Regular cardiac myocyte (primary cell): ENCODE measurements at places on chromosomes 1 and 21. TPM values are rescaled to one million over a fixed set of nuclear protein-coding genes. Genes with fewer than 3 reads are reported as not detected.

ZNF683 gene
- not detected in 2 replicates for total RNA-seq

CTSS gene
- 3.3 and 12.4 TPM in 2 replicates for total RNA-seq

OR2T2 gene
- not detected in 2 replicates for total RNA-seq

SEC16B gene
- 1.7 and 2.3 TPM in 2 replicates for total RNA-seq

ZNF695 gene
- 0.56 and 3.3 TPM in 2 replicates for total RNA-seq

HES4 gene
- total RNA-seq: 4.2 and 7.6 TPM in 2 replicates

PTPN22 gene
- total RNA-seq: 2.1 and 3.1 TPM in 2 replicates

KCNT2 gene
- total RNA-seq: 0.58 and 2.8 TPM in 2 replicates

ICOSLG gene
- total RNA-seq: 0.19 and 0.85 TPM in 2 replicates

TLR5 gene
- 0.28 and 0.58 TPM in 2 replicates for total RNA-seq

PIGV gene
- total RNA-seq: 11.7 and 29.6 TPM in 2 replicates

PAX7 gene
- under 0.01 TPM in 1 of 2 replicates, not detected in the other for total RNA-seq

DHRS3 gene
- 179 and 234 TPM in 2 replicates for total RNA-seq

GPR37L1 gene
- total RNA-seq: not detected in 2 replicates

IL19 gene
- 0.28 TPM in 1 of 2 replicates, not detected in the other for total RNA-seq

ALPL gene
- 4.8 and 13.2 TPM in 2 replicates for total RNA-seq

CHI3L2 gene
- total RNA-seq: 1.5 and 20.9 TPM in 2 replicates

HTR1D gene
- total RNA-seq: not detected in 2 replicates

ARHGAP29 gene
- 60.3 and 96.6 TPM in 2 replicates for total RNA-seq

B3GALT5 gene
- under 0.01 and 0.56 TPM in 2 replicates for total RNA-seq

SYCP1 gene
- not detected in 2 replicates for total RNA-seq

KRTAP12-2 gene
- not detected in 2 replicates for total RNA-seq

OR2G3 gene
- not detected in 2 replicates for total RNA-seq

NR1I3 gene
- total RNA-seq: not detected in 2 replicates

HOOK1 gene
- total RNA-seq: under 0.01 TPM in 2 replicates

SLC44A5 gene
- total RNA-seq: 0.38 and 0.56 TPM in 2 replicates

TCHHL1 gene
- total RNA-seq: not detected in 2 replicates

CHODL gene
- total RNA-seq: not detected in 2 replicates

GPR153 gene
- total RNA-seq: 2.1 and 2.8 TPM in 2 replicates

FAM177B gene
- not detected in 2 replicates for total RNA-seq

LAPTM5 gene
- 0.19 and 0.28 TPM in 2 replicates for total RNA-seq

ALDH4A1 gene
- total RNA-seq: 12.1 and 12.5 TPM in 2 replicates

DIO1 gene
- total RNA-seq: not detected in 2 replicates

GCSAML gene
- not detected in 2 replicates for total RNA-seq

LAX1 gene
- total RNA-seq: under 0.01 TPM in 1 of 2 replicates, not detected in the other

THEM5 gene
- total RNA-seq: not detected in 2 replicates

FAM110D gene
- total RNA-seq: under 0.01 TPM in 1 of 2 replicates, not detected in the other

LDLRAD1 gene
- total RNA-seq: not detected in 2 replicates

GPATCH2 gene
- total RNA-seq: 17.3 and 19.4 TPM in 2 replicates

ACTN2 gene
- 0.56 and 0.77 TPM in 2 replicates for total RNA-seq

PCSK9 gene
- total RNA-seq: 0.19 and 0.28 TPM in 2 replicates

EPRS1 gene
- 175 and 211 TPM in 2 replicates for total RNA-seq

DLGAP3 gene
- total RNA-seq: under 0.01 TPM in 1 of 2 replicates, not detected in the other
